ENCODE measurements at places on chromosomes 7 and 10.

- no peak for DNase-seq
Measured at GRCh38 chr7:96562458-96562857, 147.2 kb downstream of the SEM1 start.

DNA sequence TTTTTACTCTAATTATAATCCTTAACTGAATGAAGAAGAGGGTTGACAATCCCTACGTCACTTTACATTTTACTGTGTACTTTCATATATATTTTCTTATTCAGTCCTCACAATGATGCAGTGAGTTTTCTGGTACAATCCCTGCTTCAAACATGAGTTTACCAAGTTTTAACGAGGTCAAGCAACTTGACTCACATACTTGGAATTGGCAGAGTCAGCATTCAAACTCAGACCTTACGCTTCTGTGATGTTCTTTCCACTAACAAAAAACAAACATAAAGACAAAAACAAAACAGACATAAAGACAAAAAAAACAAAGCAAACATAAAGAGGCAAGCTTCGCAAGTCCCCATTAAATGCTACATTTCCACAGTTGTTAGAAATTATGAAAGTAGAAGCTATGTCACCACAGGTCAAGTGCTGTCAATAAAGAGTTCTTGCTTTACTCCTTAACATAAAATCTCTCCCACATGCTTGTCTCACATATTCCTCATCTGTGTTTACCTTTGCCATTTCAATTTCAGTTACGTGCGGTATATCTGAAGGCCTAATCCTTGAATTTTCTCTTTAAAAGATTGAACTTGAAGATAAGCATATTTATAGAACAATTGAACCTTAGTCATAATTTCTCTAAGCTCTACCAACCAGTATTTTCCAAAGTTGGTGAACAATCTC, 217.3 kb downstream of the CELF2 start:
- no peak for DNase-seq

GRCh38 chr7:67348171-67348570, 351.5 kb downstream of the TYW1 start:
- DNase-seq, result no peak

DNA sequence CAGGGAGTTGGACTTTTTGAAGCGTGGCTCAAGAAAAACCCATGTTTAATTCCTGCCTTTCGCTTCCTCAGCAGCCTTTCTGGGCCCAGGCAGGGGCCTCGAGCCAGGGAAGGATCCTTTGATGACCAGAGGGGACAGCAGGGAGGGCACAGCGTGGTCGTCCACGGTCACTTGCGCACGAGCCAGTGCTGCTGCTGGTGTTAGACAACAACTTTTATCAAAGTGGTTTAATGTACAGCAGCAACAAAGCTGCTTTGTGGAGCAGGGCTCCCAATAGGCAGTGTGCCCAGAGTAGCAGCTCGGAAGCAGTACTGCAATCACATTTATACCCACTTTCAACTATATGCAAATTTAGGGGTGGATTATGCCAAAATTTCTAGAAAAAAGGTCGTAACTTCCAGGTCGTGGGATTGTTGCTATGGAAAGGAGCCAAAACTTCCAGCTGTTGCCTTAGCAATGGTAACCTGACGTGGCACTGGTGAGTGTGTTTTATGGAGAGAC, 6.1 kb downstream of the GIMAP1 start:
- DNase-seq, result no peak

GRCh38 chr7:70134029-70134770, 535.9 kb downstream of the AUTS2 start:
- DNase-seq, result no peak

GRCh38 chr7:51033727-51034520, 251.2 kb upstream of the GRB10 start:
- no peak for DNase-seq

GRCh38 chr10:10564081-10564794, 453.4 kb upstream of the CELF2 start:
- no peak for DNase-seq

DNA sequence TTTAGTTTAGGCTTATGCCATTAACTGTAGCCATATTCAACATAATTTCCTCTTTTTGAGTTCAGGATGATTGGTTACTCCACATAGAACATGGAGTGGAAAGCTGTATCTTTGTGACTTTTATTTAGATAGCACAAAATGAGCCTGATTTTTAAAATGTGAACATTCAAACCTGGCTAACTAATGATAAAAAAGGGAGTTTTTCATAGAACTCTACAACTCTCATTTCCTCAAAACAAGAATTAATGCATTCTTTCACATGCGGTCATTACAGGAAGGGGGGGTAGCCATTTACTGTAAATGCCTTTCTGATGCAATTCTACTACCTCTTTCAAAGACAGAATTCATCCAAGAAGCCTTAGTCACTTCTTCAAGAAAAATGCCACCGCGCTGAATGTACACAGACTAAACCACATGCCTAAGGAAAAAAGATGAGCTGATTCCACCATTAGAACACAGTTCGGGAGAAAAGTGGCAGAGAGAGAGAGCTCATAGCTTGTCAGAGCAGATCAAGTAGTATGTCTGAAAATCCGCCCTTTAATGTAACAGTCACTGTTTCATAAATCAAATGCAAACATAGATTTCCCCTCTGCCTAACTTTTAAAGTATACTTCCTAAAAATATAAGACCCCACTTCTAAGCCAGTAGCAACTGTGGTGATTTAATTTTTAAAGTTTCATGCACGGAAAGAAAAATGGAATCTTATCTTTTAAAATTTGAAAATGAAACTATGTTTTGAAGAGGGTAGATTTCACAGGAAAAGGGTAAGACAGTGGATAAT, 226.4 kb upstream of the KLF14 start:
- DNase-seq, result no peak

- DNase-seq, result no peak
Measured at GRCh38 chr10:31299119-31299518, 19.9 kb upstream of the ZEB1 start.

- DNase-seq, result no peak
Measured at GRCh38 chr7:150668472-150668911, 17.0 kb upstream of the GIMAP2 start.

DNA sequence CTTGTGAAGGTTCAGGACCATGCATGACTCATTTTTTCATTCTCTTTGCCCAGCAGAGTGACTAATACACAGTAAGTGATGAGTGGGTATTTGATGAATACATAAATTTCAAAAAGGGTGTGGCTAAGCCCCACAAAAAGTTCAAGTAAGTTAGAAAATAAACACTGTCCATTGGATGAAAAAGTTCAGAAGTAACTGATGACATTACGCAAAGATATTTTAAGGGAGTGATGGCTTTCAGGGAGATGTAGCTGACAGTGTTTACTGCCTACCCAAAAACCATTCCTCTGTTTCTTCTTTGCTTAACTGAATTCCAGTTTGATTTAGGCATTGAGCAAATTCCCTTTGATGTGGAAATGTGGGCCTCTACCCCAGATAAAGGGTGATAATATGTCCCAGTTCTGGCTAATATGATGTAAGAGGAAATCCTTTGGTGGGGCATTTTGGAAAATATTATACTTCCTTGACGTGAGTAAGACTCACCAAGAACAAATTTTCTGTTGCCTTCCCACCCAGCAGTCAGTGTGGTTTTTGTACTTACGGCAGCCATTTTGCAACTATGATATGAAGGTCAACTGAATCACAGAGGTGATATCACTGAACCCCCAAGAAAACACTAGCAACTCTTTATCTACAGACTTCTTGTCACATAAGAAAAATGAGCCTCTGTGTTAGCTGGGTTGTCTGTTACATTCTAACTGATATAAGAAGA, 29.0 kb upstream of the EBLN1 start:
- DNase-seq, result peak; percentile 26

- DNase-seq, result no peak
Measured at GRCh38 chr7:102018876-102019275, 201.4 kb downstream of the CUX1 start.

DNA sequence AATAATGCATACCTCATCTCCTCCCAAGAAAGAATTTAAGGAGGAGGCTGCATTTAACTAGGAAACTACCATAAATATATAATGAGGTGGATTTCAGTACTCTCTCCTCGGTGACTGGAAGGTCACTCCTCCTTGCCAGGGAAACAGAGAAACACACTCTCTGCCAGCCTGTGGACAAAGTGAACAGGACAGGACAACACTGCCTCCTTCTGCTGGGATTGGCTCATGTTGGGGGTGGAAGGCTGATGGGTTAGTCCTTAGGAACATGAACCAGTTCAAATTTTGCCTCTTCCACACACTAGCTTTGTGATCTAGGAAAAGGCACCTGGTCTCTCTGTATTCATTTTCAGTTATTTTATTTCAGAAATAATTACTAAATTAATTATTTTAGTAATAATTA, 50.6 kb upstream of the STEAP4 start:
- no peak for DNase-seq

DNA sequence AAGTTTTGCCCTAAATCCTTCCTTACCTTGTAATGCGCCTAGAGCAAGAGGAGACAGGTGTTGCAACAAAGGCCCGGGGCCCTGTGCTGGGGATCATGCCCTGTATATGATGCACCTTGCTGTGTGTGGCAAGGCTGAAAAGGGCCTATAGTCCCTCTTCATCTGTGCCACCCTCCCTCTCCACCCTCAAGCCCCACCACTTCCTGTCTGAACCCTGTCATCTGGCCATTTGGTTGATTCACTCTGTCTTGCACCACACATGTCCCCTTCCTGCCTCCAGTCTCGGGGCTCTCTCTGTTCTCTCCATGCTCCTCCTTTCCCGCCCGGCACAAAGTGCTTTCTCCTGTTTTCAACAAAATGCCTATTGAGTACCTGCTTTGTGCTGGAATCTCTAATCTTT, 11.5 kb upstream of the MALSU1 start:
- DNase-seq, result no peak

DNA sequence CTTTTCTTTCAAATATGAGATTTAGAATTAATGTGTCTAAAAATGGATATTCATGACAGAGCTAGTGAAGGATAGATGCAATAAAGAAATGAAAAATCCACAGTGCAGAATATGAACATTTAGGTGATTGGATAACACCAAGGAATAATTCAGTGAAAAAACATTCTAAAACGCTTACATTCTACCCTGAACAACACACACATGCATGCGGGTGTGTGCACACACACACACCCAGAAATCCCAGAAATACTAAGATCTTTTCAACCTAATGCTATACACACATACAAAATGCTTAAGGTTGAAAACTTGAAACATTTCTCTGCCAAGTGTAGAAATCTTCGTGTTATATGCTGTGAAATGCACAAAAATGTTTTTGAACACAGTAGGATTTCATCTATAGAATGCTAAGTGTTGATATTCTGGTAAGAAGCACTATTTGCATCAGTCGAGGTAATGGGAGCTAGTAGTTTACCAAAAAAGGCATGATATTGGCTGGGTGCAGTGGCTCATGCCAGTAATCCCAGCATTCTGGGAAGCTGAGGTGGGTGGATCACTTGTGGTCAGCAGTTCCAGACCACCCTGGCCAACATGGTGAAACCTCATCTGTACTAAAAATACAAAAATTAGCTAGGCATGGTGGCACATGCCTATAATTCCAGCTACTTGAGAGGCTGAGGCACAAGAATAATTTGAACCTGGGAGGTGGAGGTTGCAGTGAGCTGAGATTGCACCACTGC, 600.6 kb downstream of the PHTF2 start:
- no peak for DNase-seq
